ENCODE measurements at places on chromosomes 12 and 14.

DNA sequence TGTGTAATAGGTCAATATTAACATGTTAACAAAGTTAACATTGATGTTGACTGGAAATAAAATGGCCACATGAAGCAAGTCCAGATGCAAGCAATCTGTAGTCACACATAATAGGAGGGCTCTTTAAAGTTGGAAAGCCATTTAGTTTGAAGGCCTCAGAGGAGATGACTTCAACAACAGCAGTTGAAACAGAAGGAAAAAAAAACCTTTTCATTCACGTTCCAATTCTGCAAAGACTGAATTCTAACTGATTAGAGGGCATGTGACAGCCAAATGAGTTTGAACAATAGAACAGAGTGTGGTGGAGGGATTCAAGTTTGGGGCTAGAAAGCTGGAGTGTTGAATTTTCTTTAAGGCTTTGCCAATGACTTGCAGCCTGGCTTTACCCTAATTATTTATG lies 41.5 kb upstream of the DAAM1 start:
- no peaks in the 10 kb centered on the region for H3K27me3 ChIP-seq
- no peak for DNase-seq
- H3K4me1 ChIP-seq, result no peaks in the 10 kb centered on the region
- no peak overlapping the region for H3K4me3 ChIP-seq

DNA sequence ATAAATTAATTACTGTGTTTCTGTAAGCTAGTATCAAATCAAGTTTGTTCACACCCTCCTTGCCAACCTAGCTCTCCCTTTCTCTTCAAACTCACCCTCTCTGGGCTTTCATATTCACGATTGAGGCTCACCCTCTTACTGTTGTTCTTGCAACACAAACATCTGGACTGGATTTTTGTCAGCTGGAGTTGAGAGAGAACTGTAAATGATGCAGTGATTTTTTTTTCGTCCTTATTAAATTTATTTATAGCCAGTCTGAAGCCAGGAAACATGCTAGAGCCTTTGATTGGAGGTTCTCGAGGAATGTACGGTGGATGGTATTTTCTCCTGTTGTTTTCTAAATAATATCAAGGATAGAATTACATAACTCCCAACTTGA lies 485.1 kb downstream of the ZFP36L1 start:
- no peaks in the 10 kb centered on the region for H3K4me1 ChIP-seq
- no peak overlapping the region for H3K4me3 ChIP-seq
- H3K27me3 ChIP-seq, result no peaks in the 10 kb centered on the region

DNA sequence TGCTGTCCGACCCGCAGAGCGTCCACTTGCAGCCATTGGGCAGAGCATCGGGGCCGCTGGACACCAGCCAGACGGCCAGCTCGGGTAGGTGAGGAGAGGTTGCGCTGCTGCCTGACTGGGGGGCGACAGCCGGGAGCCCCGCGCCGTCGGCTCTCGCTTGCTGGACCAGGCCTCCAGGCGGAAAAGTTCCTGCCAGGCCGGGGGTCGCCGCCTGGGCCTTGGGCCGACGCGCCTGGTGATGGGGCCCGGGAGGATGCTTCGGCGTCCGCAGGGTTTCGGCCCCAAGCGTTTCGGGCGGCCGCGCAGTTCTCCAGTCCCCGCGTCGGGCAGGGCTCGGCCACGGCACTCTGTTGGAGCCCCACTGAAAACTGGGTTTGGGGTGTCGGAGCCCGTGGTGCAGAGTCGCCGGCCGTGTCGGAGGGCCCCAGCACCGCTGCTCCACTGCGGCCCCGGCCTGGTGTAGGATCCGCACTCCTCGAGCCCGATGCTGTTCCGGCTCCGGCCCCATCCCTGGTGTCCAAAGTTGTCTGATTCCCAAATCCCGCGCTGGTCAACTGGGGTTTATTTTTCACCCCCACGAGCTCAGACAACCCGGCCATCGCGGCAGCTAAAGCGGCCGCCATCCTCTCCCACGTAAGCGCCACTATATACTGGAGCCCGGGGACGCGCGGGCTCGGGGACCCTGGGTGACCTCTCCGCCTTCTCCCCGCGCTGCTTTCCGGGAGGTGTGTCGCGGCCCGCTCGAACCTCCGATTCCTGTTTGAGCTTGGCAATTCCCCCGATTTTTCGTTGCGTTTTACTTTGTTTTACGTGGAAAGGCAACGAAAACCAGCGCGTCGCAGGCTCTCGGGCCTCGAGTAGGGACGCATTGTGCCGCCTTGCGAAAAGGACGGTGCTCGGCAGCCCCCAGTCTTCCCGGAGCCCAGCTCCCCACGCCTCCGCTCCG lies 872 bp downstream of the VSX2 start:
- peaks cover 11% of the 10 kb centered on the region for H3K27me3 ChIP-seq
- H3K27ac ChIP-seq, result no peak overlapping the region
- no peaks in the 10 kb centered on the region for H3K4me1 ChIP-seq

- no peaks in the 10 kb centered on the region for H3K27me3 ChIP-seq
- no peaks in the 10 kb centered on the region for H3K4me1 ChIP-seq
- no peak overlapping the region for H3K4me3 ChIP-seq
These were observed 76.1 kb downstream of the EPS8 start for GRCh38 chr12:15712823-15713660.
